NCI-H774 (cell line): ENCODE measurements at places on chromosomes 12 and 14.

- no peak for DNase-seq
These were observed 8.5 kb downstream of the KLHL33 start for GRCh38 chr14:20427231-20428009.

GRCh38 chr12:12336049-12336411 lies 14.0 kb downstream of the MANSC1 start:
- DNase-seq = no peak

DNA sequence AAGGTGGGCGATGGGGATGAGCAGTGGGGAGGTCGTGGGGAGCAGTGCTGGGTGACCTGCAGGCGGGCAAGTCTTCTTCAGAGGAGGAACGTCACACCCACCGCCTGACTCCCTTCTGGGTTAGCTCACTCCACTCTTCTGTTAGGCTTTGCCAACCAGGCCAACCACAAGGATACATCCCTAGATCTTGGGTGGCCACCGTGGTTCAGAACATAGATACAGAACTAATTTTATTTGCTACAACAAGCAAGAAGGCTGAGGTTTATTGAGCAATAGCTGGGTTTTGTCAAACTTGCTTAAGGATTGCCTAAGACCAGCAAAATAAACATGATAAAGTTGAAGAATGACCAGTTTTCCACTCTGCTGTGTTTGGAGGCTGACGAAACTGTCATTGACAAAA lies 109.4 kb downstream of the DACT1 start:
- DNase-seq = no peak

DNA sequence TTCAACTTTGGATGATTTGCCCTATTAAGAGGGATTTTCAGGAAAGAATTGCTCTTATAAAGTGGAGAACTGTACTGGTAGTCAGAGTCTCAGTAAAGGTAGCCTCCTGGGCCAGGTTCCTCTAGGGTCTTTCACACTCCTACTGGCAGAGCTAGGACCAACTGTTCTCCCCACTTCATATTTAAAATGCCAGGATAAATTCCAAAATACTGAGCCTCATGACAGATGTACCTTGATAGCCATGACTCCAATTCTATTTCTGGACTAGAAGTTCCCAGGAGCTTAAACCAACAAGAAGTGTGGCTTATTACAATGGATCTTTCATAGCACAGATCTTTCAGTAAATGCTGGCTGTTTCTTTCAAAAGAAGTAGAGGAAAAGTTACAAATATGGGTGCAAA lies 126.5 kb downstream of the C12orf75 start:
- DNase-seq = no peak

DNA sequence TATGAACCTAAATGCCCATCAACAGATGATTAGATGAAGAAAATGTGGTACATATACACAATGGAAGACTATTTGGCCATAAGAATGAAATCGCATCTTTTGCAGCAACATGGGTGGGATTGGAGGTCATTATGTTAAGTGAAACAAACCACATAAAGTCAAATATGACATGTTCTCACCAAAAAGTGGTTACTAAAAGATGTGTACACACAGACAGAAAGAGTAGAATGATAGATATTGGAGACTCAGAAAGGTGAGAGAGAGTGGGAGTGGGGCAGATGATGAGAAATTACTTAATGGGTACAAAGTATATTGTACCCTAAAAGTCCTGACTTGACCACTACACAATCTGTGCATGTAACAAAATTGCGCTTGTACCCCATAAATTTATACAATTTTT lies 19.6 kb downstream of the VWF start:
- no peak for DNase-seq

- no peak for DNase-seq
These were observed 164.8 kb downstream of the ZFP36L1 start for GRCh38 chr14:68627868-68628604.

DNA sequence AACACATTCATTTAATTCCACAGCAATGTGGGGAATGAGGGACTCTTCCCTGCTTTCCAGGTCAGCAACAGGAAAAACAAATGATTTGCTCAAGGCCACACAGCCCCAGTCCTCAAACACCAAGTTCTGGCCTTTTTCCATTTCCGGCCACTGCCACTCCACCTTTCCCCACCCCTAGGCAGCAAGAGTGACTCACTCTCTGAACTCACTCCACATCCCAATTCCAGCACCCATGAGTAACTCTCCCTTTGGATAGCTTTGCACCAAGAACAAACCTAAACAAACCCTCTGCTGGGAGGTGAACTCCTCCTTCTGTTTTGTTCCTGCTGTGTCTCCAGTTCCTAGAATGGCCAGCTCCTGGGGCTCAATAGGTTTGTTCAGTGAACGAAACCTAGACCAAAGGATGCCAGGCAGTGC lies 30.4 kb upstream of the PLEKHG6 start:
- no peak for DNase-seq

- DNase-seq = no peak
These were observed 16.4 kb upstream of the SRSF5 start for GRCh38 chr14:69750495-69750894.

DNA sequence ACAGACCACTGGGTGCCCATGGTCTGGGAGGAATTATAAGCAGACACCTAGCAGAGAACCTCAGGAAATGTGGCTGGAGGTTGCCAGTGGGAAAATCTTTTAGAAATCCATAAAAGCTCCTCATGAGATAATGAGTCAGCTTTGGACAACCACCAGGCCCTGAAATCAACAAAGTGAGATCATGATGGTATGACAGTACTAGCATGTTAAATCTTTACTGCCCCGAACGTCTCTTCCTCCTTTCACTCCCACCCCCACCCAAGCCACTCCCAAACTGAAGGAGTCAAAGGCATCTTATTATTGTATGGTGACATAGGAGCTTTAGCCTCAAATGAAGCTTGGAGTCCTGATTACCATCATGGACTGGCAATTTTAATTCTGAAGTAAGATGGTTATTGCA lies 240.0 kb downstream of the DIO2 start:
- DNase-seq = no peak

DNA sequence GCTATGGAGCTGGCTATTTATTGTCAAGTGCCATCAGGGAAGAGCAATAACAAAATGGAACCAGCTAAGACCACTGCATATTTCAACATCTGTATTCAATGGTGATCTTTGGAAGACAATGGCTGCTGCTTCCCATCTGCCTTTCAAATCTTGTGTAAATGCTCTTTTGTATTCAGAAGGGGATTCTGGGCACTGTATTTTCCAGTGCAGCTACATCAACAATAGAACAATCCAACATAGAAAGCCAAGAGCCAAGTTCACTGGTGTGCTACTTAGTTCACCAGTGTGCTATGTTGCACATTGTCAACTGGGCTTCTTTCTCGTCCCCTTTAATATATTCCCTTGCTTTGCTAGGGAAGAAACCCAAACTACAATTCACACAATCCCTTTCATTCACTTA lies 128.8 kb upstream of the OR4E1 start:
- no peak for DNase-seq

DNA sequence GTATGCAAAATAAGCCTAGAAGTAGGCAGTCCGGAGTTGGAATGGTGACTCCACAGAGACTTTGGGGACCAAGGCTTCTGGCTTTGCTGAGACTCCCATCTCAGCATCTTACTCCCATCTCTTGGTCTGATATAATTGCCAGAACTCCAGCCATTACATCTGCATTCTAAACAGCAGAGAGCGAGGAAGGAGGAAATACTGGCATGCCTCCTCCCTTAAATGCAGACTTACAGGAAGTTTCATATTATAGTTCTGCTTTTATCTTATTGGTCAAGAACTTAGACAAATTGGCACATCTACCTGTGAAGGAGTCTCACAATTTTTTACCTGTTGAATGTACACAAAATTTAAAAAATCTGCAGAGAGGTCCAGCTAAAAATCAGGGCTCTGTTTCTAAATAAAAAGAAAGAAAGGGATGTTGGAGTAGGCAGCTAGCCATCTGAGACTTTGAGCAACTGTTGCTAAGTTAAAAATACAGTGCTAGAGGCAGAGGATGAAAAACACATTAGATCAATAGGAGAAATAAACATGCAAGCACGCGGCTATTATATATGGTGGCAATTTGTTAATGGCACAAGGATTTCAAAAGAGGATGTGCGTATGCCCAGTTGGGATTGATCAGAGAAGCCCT lies 209.9 kb upstream of the HMGA2 start:
- DNase-seq = no peak

DNA sequence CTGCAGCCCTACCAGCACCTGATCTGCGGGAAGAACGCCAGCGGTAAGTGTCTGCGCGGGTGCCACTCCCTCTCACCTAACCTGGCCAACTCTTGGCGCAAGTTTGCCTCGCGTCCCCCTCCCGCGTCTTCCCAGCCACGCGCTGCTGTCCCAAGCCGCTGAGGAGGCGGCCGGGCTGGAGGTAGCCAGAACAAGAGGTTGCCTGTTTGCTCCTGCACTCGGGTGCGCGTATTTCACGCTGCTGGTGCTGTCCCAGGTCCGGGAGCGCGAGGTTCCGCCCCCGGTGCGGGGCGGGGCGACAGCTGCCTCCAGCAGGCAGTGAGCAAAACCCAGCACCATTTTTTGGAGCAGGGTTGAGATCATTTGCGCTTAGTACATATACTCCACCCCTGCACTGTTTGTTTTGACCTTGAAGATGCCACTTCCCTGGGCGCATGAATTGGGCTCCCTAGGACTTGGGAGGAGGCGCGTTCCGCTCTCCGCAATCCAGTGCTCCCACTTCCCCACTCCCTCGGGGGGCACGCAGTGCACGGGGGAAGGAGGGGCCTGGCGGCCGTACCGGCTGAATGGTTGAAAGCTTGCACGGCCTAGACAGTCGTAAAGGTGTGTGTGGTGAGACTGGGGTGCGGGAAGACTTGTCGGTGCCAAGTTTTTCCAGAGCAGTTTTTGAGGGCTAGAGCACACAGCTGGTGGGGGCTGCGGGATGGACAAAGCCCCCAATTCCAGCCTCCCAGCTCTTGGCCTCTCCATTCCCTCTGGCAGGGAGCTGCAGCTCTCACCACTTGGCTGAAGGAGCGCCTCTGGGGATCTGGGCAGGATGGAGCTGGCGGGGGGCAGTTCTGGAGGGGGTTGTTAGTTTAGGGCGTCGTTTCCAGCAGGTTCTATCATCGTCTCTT lies 226.9 kb upstream of the CRY1 start:
- DNase-seq = peak; percentile 46

DNA sequence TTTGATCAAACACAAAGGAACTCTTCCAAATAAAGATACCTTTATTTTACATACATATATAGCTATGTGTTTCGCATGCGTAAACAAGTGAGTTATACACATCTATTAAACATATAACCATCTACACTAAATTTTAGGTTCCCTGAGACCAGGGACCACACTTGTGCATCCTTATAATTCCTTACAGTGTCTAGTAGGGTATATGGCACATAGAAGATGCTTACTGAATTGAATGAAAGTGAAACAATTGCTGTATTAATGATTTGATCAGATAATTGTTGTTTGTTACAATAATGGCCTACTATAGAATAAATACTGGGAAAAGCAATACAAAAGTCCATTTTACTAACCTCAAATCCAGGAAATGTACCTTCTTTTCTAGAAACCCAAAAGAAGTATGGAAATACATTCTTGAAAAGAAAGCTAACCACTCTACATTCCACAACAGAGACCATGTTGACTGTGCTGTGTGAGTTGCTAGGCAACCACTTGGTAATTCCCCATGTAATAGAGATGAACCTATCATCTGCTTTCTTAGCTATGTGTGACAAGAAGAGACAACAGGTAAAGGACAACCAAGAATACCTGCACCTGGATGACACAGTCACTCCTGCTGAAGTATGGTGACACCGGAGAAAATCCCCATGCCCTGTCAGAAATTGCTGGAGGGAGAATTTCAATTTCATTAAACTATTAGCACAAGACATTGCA lies 11.9 kb upstream of the CIPC start:
- no peak for DNase-seq

- DNase-seq = no peak
These were observed 251.4 kb downstream of the EGLN3 start for GRCh38 chr14:33699300-33699983.

DNA sequence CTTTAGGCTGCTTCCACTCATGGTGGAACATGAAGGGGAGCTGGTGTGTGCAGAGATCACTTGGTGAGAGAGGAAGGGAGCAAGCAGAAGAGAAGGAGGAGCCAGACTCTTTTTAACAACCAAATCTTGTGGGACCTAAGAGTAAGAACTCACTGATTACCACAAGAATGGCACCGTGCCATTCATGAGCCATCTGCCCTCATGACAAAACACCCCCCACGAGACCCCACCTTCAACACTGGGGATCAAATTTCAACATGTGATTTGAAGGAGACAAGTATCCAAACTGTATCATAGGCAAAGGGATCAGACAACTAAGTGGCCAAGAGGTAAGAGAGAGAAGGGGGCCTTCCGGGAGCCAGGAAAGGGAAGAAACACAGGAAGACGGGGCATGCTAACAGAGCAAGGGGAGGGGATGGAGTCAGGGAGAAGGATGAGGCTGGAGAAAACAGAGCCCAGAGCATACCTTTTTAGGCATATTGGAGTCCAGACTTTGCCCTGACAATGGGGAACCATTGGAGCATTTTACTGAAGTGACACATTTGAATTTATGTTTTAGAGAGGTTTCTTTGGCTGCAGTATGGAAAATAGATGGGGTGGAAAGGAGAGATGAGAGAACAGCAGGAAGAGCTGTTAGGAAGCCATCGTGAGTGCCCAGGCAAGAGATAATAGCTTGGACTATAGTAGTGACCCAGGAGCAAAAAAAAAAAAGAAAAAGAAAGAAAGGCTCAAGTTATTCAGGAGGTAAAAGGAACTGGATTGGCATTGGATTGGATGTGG lies 204.4 kb upstream of the NUDT4 start:
- DNase-seq = no peak

GRCh38 chr14:55449116-55449515 lies 8.7 kb upstream of the TBPL2 start:
- no peak for DNase-seq

GRCh38 chr12:114769634-114770033 lies 85.7 kb upstream of the TBX3 start:
- no peak for DNase-seq

GRCh38 chr14:34710006-34710405 lies 4.4 kb downstream of the CFL2 start:
- DNase-seq = no peak

DNA sequence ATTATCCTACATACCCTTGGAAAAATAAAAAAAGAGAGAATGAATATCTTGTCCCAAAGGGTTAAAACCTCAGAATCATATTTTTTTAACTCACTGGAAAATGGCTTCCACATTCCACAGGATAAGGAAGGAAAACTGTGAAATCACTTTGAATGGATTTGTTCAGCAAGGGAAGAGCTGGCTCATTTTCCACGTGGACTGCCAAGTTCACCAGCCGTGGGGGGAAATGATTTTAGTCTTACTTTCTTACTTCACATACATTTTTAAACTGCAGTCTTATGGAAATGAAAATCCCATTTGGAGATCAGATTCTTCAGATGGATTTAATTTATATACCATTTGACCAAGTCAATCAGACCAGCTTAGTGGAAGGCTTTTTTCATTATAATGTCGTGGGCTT lies 29.9 kb upstream of the AEBP2 start:
- no peak for DNase-seq

- DNase-seq = no peak
These were observed 1.5 kb downstream of the GSTZ1 start for GRCh38 chr14:77322250-77322902.

GRCh38 chr12:1719139-1719538 lies 28.3 kb downstream of the ADIPOR2 start:
- DNase-seq = no peak
